ENCODE measurements at places on chromosomes 7 and 10.

DNA sequence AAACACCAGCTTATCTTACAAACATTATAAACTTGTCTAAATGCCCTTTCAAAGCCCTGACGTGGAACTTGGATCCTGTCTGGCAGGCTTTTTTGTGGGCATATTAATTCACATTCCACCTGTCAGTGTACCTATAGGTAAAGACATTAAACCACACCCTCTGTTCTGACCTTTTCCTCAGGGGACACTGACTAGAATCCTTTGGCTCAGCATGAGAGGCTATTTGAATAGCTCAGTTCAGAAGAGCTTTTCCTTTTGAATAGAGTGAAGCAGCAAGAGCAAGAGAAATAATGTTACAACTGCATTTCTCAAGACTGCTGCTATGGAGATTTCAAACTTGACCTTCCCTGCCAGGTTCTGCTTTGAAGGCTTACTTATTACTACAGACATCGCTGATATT, 76.9 kb downstream of the CYP51A1 start:
- no peak for DNase-seq

- DNase-seq = no peak
These were observed 751.9 kb upstream of the POT1 start for GRCh38 chr7:125681508-125681907.

- DNase-seq = no peak
These were observed 34.2 kb downstream of the ELMO1 start for GRCh38 chr7:37414352-37414983.

- DNase-seq = no peak
These were observed 7.6 kb upstream of the ZNF503 start for GRCh38 chr10:75408911-75409885.

DNA sequence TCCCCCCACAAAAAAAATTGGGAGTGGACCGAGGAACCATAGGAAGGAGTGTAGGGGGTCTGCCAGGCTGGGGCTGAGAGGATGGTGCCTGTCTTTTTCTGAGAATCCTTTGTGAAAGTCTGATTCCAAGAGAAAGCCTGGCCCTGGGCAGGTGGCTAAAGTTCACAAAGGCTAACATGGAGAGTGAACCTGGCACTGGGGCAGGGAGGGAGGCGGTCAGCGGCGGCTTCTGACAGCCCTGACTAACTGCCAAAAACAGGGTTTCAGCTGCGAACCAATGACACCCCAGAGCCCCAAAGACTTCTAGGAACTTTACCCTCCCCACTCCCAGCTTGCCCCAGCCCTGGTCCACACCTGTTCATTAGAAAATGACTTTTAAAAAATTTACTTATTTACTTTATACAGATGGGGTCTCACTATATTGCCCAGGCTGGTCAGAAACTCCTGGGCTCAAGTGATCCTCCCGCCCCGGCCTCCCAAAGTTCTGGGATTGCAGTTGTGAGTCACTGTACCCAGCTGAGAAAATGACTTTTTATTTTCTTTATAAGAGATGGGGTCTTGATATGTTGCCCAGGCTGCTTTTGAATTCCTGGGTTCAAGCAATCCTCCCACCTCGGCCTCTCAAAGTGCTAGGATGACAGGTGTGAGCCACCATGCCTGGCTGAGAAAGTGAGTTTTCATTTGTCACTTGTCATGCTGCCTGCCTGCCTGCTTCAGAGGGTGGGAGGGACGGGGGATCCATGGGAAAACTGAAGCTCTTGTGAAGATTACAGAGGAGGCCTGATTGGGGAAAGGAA, 61.0 kb upstream of the DUSP5 start:
- DNase-seq = no peak

GRCh38 chr7:42071372-42072261, 165.4 kb downstream of the GLI3 start:
- no peak for DNase-seq

DNA sequence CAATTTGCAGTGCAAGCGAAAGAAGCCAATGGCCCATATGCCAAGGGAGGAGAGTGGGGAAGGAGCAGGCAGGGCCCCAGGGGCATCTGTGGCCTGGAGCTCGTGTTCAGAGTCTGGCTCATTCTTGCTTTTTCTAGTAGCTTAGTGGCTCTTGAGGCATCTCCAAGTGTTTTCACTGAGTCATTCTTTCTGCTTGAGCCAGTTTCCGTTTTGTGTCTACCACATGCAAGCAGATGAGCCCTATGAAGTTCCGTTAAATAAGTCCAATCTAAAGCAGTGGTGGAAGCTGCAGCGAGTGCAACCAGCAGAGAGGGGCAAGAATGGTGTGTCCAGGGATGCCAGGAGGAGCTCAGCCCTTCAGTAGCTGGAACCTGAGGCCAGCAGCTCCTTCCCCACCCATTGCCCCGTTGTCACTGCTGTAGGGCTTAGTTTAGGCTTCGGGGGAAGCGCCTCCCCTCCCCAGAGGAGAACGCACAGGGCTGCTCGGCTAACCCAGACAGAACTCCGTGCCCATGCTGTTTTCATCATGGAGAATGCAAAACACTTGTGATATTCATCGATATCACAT, 57.4 kb upstream of the EBF3 start:
- no peak for DNase-seq

DNA sequence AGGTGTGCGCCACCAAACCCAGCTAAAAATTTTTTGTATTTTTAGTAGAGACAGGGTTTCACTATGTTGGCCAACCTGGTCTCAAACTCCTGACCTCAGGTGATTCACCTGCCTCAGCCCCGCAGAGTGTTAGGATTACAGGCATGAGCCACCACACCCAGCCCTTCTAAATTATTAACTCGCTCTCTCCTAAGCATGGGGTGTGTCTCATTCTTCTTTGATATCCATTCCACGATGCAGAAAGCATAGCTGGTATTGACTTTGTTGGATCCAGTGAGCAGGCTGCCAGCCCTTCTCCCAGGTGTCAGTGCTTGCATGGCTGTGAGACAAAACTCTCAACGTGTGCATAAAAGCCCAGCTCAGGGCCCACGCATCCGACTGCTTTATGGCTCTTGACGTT, 254.1 kb upstream of the PFKP start:
- no peak for DNase-seq

- no peak for DNase-seq
These were observed 5.5 kb downstream of the PRPF18 start for GRCh38 chr10:13592306-13592705.

- DNase-seq = no peak
These were observed 26.3 kb upstream of the HMX3 start for GRCh38 chr10:123109466-123109865.

- peak; percentile 24 for DNase-seq
These were observed 70.9 kb downstream of the SYPL1 start for GRCh38 chr7:106041140-106041717.

DNA sequence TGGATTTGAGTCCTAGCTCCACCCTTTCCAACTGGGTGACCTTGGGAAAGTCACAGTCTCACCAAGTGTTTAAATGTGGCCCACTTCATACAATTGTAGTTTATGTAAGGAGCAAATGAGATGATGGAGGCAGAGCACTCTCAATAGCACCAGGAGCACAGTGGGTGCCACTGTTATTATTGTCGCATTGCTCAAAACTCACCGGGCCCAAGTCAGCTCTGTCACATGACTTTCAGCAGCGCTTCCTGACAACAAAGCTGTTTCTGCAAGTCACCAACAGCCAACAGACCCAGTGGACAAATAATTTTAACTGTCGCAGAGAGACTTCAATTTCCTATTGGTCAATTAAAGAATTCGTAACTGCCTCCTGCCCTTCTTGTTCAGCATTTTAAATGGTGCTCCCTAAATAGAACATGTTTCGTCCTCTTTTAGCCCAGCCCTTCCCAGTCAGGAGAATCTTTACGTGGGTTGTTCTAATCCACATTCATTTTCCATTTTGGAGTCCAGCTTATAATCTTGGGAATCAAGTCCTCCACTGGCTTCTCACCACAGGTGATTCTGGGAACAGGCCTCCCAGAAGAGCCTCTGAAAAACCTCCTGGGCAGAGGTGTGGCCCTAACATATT, 415.6 kb upstream of the NPVF start:
- DNase-seq = no peak

- no peak for DNase-seq
These were observed 81.6 kb upstream of the ICA1 start for GRCh38 chr7:8343556-8343955.

DNA sequence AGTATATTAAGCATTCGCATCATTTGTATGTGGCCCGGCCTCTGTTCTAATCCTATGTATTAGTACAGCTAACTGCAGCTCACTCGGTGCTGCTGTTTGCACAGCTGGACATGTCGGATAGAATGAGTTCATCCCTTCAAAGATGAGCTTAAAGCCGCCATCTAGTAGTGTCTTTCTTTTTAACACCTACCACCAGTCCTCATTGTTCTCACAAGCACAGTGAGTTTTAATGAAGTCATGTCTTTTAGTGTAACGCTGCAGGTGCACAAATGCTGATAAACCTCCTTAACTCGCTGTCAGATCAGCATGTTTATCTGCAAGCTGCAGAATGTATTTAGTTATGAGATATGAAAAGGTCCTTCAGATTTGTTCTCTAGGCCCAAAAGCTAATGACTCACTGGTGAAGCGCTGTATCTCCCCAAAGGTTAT, 247.5 kb downstream of the MTERF1 start:
- DNase-seq = no peak

GRCh38 chr7:24477398-24478136, 95.7 kb upstream of the PALS2 start:
- no peak for DNase-seq

DNA sequence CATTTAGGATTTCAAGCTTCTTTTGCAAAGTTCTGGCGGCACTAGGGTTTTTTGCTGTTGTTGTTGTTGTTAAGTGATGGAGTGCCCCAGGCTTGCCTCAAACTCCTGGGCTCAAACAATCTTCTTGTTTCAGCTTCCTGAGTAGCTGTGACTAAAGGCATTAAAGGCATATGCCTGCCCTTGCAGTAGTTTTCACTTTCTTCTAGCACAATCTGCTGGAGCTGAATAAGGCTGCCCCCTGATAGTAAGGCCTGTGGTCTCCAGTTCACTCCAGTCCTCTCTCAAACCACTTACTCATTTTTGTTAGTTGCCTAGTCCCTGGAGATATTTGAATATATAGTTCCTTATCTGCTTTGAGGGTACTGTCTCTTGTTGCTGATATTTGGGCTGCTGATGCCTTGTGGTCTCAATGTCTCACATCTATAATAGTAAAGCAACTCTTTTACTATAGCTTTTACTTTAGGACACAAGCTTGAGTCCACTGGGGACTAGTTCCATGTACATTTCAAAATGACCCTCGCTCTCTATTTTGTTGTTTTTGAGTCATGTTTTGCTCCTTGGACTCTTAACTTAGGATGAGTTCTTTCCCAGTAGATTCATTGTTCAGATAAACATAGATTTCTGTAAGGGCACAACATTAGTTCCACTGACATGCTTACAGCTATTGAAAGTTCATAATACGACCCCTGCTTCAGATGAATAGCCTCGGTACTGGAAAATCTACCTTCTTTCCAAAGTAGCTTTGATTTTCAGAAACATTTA, 25.5 kb downstream of the PHF14 start:
- no peak for DNase-seq

- DNase-seq = no peak
These were observed 31.2 kb upstream of the EN2 start for GRCh38 chr7:155426543-155427410.

GRCh38 chr10:113360870-113361269, 192.0 kb upstream of the HABP2 start:
- DNase-seq = no peak

GRCh38 chr10:101066896-101067355, 5.1 kb downstream of the KAZALD1 start:
- no peak for DNase-seq

- DNase-seq = no peak
These were observed 160.3 kb upstream of the KLF14 start for GRCh38 chr7:130894146-130894908.

DNA sequence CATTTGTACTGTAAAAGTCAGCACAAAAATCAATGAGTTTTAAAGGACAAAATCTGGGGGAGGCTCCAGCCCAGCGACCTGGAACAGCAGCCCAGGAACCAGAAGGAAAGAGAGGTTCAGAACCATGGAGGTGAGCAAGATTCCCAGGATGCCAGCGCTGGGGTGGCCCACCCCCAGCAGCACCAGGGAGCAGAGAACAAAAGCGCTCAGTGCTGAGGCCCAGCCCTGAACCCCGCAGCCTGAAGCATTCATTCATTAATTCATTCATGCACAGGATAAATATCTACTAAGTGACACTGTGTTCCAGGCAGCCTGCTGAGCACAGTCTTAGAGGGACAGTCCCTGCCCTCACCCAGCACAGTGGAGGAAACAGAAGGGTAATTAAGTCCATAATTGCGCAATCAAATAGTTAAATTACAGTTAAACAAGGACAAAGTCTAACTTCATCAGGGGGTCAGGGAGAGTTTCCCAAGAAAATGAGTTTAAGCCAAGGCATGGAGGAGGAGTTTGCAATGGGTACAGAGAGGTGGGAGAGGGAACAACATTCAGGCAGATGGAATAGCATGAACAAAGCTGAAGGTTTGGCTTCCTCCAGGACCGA, 202.3 kb downstream of the GRID1 start:
- no peak for DNase-seq

GRCh38 chr10:79038841-79039201, 29.9 kb upstream of the ZMIZ1 start:
- DNase-seq = no peak

DNA sequence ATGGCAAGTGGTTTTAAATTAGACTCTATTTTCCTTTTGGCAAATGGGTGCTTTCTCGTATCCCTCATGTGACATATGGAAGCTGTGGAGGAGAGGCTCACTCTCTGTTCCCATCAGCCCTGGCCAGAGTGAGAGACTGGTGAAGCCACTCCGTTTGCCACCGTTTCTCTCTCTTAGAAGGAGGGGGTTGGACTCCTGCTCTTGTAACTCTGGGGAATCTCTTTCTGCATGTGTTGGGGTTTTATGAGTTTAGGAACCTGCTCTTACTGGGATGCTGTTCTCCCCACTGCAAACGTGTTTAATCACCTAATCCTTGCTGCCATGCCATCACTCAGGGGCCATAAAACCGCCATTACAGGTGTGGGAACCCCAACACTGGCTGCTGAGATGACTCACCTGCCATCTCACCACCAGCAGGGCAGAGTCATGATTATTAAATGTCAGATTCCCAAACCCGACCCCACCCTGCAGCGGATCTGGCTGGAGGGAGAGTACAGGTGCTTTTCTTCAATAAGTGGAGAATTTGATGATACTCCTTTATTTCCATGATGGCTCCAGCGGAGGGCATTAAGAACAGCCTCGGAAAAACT, 103.2 kb downstream of the ADCY1 start:
- no peak for DNase-seq

GRCh38 chr10:57959318-57960006, 308.2 kb downstream of the IPMK start:
- DNase-seq = no peak

DNA sequence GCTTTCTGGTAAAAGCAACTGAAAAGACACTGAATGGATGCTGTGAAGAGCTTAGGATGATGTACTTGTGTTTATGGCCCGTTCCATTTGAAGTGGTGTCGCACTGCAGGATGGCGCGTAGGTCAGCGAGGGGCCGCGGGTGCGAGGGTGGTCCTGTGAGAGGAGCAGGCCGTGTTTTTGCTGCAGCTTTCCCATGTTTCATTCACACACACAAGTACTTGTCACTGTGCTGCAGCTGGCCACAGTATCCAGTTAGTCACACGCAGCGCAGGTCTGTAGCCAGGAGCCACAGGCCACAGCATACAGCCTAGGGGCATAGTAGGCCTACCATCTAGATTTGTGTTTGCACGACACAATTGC, 23.2 kb downstream of the WIPI2 start:
- DNase-seq = no peak

GRCh38 chr7:38211940-38212339, 33.9 kb downstream of the STARD3NL start:
- DNase-seq = no peak
